ENCODE measurements at places on chromosomes 7 and 10.

- no peak for DNase-seq
These were observed 38.3 kb downstream of the LRRC18 start for GRCh38 chr10:48901319-48901718.

GRCh38 chr7:142833174-142834048, 21.5 kb upstream of the EPHB6 start:
- no peak for DNase-seq

DNA sequence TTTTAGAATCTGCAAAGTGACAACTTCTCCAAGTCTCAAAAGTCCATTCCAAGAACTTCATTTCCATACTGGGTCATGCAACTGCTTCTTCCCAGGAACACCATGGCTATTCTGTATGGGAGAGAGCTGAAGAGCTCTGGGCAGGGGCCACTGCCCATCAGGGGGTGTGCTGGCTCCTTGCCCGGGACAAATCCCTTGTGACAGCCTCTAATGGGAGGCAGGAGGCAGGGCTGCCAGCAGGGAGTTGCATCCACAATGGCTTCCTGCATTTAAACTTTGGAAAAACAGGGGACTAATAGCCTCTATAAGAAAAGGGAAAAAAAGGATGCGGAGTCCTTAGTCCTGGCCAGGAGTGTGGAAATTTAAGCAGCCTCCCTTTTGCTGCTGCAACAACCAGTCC, 18.4 kb upstream of the FRMD4A start:
- no peak for DNase-seq

GRCh38 chr10:43200538-43201390, 62.5 kb downstream of the CSGALNACT2 start:
- no peak for DNase-seq

DNA sequence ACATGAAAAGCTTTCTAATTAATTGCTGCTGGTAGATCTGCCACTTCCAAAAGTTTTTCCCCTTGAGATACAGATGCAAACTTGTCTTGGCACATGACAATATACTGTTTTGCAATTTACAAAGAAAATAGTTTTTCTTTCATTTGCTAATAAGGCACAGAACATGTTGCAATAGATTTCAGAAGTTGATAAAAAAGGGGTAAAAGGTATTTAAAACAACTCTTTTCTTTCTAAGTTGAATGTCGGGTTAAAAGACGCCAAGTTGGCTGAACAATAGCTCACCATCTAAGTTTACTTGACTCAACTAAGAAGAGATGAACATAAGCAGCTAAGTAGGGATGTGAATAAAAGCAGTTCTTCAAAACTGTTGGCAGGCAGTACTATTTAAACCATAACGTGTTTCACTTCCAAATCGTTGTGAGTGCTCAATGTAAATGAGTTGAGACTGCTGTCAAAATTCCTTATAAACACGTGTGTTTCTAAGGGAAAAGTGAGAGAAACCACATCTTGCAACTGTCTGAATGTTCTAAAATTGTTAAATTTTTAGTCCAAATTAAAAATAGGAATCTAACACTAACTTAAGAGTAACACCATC, 14.5 kb upstream of the THSD7A start:
- DNase-seq: no peak
